ENCODE measurements at places on chromosomes 7 and 10.

DNA sequence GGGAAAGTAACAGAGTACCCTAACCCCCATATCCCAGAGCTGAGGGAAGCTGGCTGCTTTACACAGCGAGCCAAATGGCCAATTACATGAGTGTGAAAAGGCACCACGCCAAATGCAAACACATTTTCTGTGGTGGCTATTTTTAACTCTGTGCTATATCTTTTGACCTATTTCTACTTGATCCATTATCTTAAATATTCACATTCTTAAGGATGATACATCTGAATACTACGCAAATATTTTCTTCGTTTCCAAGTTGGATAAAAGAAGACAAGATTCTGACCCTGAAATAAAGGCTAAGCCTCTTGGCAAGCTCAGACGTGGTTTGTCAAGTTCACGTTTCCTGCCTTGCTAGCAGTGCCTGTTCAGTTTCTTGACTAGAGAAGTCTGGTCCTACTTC lies 146.7 kb upstream of the TMEM196 start:
- DNase-seq, result no peak

- no peak for DNase-seq
Measured at GRCh38 chr7:157418204-157419034, 81.6 kb downstream of the DNAJB6 start.

GRCh38 chr10:69232736-69233480 lies 12.8 kb downstream of the HKDC1 start:
- no peak for DNase-seq

- DNase-seq, result no peak
Measured at GRCh38 chr10:70779088-70779487, 6.1 kb downstream of the TBATA start.

DNA sequence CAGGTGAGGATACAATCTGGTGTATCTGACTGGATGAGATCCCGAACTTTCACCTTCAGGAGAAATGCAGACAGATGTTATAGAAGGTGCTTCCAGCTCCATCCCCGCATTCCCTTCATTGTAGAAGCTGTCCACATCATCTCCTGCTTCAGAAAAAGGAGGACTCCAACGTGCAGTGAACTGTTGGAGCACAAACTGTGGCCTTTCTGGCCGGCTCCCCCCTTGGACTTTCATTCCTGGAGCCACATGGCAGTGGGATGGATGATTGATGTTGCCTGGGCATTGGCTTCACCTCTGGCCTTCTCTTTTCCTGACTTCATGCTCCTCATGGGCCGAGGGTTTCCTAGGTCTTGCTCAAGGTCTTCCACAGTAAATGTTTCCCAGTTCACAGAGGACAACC lies 29.6 kb upstream of the ZNF273 start:
- no peak for DNase-seq

DNA sequence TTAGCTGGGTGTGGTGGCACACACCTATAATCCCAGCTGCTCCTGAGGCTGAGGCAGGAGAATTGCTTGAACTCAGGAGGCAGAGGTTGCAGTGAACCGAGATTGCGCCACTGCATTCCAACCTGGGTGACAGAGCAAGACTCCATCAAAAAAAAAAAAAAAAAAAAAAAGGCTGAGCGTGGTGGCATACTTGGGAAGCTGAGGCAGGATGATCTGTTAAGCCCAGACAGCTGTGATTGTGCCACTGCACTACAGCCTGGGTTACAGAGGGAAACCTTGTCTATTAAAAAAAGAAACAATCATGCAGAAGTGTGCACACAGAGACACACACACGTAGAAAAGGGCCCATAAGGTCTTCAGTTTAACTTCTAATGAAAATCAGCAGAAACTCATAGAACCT lies 150.6 kb downstream of the TPST1 start:
- no peak for DNase-seq

DNA sequence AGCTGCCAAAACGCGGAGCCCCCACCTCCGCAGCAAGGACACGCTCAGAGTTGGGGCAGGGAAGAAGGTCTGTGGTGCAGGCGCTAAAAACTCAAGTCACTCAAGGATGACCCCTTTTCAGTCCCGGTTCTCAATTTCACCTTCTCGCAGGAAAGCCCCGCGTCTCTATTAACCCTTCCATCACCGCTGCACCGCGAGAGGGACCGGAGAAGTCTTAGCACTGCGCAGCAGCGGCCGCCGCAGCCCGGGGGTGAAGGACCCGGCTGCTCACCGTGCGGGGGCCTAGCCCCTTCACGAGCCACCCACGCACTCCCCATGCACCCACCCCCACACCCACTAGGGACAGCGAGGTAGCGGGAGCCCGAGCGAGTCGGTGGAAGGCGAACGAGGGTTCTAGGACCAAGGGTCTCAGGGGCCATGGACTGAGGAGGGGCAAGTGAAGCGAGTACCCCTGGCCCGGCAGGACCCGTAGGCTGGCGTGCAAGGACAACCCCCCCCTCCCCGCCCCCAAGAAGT lies 162.9 kb downstream of the SH3PXD2A start:
- DNase-seq, result no peak

DNA sequence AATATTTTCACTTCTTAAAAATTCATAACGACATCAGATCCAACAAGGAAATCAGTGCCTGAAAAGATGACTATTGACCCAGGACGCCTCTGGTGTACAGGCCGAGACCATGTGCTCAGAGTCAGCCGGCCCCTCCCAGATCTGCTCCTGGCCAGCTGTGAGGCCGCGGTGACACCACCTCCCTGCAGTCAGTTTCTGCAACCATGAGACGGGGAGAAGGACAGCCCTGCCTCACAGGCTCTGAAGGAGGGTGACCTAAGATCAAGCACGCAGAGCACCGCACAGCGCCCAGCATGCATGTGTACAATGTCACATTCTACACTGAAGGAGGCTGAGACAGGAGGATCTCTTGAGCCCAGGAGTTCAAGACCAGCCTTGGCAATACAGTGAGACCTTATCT lies 2.6 kb upstream of the GPER1 start:
- DNase-seq, result no peak

DNA sequence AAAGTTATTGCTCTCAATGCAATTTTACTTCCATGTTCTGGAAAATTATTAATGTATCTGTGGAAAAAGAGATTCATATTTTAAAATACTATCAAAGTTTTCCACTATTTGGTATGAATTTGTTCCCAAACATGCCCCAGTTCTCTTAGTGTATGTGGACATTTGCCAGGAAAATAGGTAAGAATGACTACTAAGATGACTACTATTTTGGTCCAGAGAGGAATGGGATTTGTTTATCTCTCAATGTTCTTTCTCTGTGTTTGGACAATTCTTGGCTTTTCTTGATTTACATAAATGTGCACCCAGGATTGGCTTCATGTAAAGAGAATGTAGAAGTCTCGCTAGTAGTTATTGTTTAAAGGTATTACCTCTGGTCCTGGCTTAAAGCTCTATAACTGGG lies 60.3 kb upstream of the POT1 start:
- DNase-seq, result no peak

DNA sequence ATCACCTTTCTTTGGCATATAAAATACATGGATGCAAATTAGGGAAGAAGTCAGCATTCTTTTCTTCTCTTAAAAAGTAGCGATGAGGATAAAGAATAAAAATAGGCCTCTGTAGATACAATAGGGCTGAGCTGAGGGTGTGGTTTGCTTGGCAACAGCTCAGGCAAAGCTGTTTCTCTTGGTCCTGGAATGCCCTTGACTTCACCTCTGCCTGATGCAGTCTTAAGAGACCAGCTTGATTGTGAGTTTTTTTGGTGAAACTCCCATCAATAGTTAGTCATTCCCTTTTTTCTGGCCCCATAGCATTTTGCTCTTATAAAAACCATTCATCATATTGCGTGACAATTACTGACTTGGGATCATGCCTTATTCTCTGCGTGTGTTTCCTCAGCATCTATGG lies 42.1 kb upstream of the MKLN1 start:
- DNase-seq, result no peak

GRCh38 chr7:103762877-103763276 lies 226.6 kb downstream of the RELN start:
- no peak for DNase-seq

GRCh38 chr7:6614953-6615722 lies at the start of gene ZNF853:
Gene ZNF853, plus strand, starts transcription at chr7:6615610. Its CDS starts 565 bp downstream, at chr7:6616175.
- no peak for DNase-seq

GRCh38 chr7:1607696-1608095 lies 37.9 kb upstream of the PSMG3 start:
- DNase-seq, result no peak

DNA sequence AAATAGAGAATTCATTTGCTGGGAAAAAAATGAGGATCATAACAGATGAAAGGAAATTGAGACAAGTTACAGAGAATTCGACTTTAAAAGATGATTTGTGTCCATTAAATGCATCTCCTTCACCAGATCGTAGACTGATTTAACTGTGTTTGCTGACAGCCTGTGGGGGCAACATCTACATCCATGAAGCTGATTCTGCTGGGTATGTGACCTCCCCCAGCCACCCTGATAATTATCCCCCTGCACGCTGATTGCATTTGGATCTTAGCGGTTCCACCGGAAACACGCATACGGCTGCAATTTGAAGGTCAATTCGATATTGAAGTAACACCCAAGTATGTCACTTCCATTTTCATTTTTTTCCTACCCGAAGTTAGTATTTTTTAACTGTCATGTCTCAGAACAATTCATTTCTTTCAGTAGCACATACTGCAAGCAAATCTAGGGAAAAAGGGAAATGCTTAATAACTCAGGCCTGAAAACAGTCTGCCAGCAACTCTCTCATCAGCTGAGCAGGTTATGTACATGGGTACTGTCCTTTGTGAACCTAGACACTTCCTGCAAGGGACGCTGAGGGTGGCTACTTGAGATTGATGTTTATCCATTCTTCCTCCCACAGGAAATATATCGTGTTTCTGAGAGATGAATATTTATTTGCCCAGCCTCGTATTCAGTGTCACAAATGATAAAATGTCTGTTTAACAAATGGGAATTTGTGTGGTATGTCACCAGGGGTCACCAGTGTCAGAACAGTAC lies 134.9 kb downstream of the ZNF22 start:
- no peak for DNase-seq

GRCh38 chr10:44659320-44659719 lies 251.8 kb upstream of the TMEM72 start:
- no peak for DNase-seq

DNA sequence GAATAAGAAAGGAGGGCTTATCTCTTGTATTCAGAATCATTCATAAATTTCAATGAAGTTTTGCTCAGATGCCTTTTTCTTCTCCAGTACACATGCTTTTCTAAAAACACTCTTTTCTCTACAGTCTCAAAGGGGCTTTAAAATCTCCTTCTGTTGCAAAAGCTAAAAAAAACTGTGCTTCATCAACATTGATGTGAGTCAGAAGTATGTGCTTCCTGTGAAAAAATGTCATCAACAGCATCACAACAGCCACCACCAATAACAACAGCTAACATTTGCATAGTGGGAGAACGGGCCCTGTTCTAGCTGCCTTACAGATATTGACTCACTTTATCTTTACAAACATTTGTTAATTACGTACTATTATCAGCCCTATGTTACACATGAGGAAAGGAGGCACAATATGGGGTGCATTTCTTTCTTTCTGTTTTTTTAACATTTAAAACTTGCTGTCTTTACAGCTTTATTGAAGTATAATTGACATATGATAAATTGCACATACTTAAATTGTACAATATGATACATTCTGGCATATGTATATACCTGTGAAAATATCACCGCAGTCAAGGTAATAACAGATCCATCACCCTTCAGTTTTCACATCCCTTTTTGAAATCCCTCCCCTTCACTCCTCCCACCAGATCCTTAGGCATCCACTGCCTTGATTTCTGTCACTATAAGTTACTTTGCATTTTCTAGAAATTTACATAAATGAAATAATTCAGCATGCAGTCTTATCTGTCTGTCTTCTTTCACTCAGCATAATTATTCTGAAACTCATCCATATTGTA lies 1605.4 kb upstream of the LRRTM3 start:
- no peak for DNase-seq

DNA sequence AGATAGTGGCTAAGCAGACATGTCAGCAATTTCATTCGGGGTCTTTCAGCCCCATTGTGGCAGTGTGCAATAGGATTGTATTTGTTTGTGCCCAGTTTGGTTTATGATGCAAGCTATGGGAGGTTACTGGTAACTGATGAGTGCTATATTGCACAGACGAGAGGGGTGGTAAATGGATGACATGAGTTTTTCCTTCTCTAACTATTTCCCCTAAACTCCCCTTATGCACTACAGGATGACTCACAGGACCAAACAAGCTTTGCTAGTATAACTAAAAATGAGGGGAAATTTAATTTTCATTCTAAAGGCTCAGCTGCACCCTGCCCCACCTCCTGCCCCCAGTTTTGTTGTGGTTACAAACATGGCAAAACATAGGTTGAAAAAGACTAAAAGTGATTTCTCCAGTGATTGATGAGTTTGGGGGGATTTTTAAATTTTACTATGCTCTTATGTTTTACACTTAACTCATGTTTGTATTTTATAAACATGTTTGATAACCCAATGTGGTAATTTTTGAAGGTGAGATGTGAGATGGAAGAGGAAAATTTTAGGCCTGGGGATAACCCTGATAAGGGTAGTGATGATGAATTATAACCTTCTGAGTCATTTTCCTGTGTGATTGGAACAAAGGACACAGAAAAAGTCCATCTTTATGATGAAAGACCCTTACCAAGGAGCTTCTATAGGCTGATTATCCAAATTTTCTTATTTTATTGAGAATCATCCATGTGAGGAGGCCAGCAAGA lies 60.8 kb upstream of the NAMPT start:
- no peak for DNase-seq

DNA sequence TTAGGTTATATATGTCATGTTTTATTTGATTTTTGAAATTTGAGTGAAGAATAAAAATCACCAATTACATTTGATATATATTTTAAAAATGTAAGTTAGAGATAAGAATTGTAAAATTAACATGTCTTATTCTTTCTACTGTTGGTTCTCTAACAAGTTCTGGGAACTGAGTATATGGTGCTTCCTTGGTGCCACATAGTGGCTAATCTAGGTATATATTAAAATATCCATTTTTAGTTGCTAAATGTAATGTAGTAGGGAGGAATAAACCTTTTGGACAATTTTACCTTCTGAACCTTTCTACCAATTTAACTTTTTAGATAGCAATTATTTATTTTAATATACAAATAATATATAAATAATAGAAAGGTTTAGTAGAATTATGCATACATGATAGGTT lies 17.5 kb downstream of the CFAP69 start:
- no peak for DNase-seq

- DNase-seq, result peak; percentile 28
Measured at GRCh38 chr10:10818082-10818481, 199.6 kb upstream of the CELF2 start.

GRCh38 chr7:13986208-13986607 lies 3.3 kb downstream of the ETV1 start:
- no peak for DNase-seq

Data from AG04449 (cell line).